ENCODE measurements at places on chromosomes 16 and 17. TPM values are rescaled to one million over a fixed set of nuclear protein-coding genes. Genes with fewer than 3 reads are reported as not detected.

DNA sequence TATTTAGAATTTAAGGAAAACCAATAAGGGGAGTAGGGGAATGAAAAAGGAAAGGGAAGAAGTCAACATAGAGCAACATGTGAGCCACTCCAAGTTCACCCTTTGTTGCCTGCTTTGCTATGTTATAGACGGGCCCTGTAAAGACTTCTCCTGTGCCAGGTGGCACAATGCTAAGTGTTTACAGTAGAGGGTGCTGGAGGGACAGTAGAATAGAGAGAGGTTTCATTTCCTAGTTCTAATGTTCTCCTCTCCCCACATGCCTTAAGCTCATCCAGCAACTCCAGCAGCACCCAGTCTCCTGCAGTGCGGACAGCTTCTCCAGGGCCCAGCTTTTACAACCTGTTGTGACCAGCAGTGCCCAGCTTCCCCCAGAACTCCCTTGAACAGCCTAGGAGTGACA, 468.0 kb downstream of the HS3ST3B1 start:
- DNase-seq: no peak

- DNase-seq: no peak
Measured at GRCh38 chr16:7271486-7271885, 61.2 kb upstream of the RBFOX1 start.

DNA sequence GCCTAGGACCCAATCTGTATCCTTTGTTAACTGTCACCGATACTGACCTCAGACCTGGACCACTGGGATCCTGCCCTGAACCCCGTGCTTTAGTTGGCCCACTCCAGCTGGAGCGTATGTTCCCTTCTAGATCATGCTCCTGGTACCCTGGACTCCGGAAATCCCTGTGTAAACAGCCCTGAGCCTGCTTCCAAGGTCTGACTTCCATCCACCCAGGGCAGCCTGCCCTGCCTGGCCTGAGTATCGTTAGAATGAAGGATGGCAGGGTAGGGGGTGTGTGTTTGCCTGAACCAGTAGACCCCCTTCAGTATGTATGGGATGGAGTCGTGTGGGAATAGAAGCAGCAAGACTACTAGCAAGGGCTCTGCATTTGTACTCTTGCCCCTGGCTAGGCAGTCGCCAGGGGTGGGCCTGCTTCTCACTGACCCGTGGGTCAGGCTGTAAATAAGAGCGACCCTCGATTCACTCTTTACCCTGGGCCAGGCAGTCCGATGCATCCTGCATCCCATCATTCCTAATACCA, 691 bp upstream of the TMEM98 start:
- no peak for DNase-seq

GRCh38 chr17:57946798-57947358, 8.3 kb downstream of the CUEDC1 start:
- DNase-seq: no peak

GRCh38 chr17:57939797-57940196, 15.4 kb downstream of the CUEDC1 start:
- no peak for DNase-seq

The SDR42E2 gene
- 0.27 TPM for polyA plus RNA-seq

The RUNDC3A gene
- 1.7 TPM for polyA plus RNA-seq

Data from renal pelvis (tissue), 12 donors.